ENCODE measurements at places on chromosomes 6 and 20. TPM values are rescaled to one million over a fixed set of nuclear protein-coding genes. Genes with fewer than 3 reads are reported as not detected.
A peak's percentile ranks its signal among the peaks of the same experiment; 100 is the strongest.

DNA sequence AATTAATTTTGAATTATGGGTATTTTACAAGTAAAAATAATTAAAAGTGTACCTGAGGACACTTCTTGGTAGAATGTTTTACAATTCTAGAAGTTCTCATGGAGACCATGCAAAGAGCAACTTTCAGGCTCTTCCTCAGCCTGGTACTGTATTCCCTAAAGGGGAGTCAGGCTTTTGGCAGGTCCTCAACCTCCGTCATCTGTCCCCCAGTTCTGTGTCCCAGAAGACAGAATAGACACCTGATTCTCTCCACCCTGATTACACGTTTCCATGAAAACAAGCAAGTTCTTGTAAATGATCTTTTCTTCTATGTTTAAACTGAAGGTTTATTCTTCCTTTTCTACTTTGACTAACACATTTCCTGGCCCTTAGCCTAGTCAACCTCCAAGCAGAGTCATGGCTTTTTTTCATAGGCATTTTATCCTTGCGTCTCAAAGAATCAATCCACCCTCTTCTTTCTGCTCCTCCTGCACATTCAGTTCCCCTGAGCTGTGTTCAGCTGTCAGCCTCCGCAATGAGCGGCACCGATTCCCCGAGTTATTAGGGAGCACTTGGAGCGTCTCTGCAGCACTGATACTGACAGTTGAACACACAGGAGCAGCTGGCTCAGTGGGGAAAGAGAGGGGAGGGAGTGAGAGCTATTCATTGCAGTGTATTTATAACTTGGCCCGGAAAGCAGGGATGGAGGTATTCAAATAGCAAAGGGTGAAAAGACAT, 1082.4 kb upstream of the MAP3K7 start:
- DNase-seq: no peak

DNA sequence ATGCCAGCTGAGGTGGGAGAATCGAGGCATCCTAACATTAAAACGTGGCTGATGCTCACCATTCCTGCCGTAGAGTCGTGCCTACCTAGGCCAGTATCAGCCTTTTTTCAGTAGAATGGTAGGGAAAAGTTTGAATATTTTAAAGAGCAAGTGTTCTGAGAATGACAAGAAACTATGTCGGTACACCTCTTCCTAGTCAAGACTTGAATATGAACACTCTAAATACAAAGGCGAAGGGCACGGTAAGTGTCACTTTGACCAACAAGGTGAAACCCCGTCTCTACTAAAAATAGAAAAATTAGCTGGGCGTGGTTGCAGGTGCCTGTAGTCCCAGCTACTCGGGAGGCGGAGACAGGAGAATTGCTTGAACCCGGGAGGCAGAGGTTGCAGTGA, 1.0 kb downstream of the GINM1 start:
- no peak for DNase-seq

- no peak for DNase-seq
Observed at GRCh38 chr20:1171461-1172093, 13.2 kb downstream of the TMEM74B start.

- peak; percentile 62 for DNase-seq
Observed at GRCh38 chr6:44576132-44576631, 188.7 kb downstream of the CDC5L start.

DNA sequence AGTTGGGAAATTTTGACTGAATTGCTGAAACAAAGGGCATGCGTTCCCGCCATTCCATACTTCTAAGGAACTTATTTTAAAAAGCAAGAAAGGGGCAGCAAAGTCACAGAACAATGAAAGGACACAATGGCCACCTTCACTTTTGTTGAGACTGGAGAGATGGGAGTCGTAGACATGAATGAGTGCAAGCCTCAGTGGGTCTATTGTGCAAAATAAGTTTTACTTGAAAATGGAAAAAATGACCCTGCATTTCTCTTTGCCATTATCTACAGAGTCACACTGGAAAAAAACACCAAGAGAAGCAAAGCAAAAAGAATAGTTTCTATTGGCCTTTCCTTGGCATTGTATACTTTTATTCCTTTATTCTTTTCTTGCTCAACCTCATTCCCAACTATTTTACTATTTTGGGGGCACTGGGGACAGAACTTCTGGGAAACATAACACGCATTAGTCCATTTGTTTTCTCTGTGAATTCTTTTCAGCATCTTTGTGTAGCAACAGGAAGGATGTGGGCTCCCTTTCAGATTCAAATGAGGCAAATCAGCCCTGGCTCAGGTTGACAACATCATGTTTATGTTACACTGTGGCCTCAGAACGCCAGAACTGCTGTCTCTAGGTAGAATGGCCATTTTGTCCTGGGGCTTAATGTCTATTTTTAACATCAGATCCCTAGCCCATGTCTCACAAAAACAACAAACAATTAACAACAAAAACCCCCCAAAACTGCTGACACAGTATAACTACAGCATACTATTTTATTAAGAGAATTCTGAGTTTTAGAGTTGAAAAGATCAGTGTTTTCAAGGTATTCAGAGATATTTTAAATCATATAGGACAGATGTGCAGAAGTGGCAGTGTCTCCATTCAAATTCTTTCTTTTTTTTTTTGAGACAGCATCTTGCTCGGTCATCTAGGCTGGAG, 122.2 kb downstream of the FYN start:
- no peak for DNase-seq

- no peak for DNase-seq
Observed at GRCh38 chr20:21033817-21034216, 72.3 kb downstream of the LINC00237 start.

- no peak for DNase-seq
Observed at GRCh38 chr6:53199156-53199555, 50.5 kb upstream of the GCM1 start.

The CD83 gene
- 0.89 TPM for total RNA-seq

The SLCO4A1 gene
- 23.0 TPM for total RNA-seq

The PRDM13 gene
- total RNA-seq: not detected

The TPD52L1 gene
- total RNA-seq: 48.5 TPM

The INSM1 gene
- not detected for total RNA-seq

All from MG63 (cell line).